NCI-H2029 treated with DMSO at 0.1 percent for 48 hours (cell line): ENCODE measurements at places on chromosomes 13 and 19.

DNA sequence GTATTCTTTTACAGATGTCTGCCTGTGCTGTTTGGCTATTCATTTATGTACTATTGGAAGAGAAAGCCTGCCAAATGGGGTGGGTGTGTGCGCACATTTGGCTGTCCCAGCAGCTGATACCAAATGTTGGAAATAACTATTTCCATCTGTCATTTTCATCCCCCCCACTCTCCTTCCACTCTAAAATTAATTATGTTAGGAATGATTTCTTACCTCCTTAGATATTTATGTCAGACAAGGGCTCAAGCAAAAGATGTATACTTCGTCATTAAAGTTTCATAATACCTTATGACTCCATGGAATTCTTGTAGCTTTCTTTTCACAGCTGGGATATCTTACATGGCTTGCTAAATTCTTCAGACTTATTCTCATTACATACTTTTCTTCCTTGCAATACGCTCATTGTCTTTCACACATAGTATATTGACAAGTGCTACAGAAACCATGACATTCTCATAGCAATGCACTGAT, 18.6 kb downstream of the ITM2B start:
- no peak for DNase-seq

GRCh38 chr19:29241324-29241723, 28.4 kb upstream of the UQCRFS1 start:
- no peak for DNase-seq

GRCh38 chr13:45683701-45684100, 18.4 kb upstream of the CBY2 start:
- DNase-seq, result no peak

- DNase-seq, result no peak
These were observed 26.3 kb upstream of the UQCRFS1 start for GRCh38 chr19:29239213-29239776.

DNA sequence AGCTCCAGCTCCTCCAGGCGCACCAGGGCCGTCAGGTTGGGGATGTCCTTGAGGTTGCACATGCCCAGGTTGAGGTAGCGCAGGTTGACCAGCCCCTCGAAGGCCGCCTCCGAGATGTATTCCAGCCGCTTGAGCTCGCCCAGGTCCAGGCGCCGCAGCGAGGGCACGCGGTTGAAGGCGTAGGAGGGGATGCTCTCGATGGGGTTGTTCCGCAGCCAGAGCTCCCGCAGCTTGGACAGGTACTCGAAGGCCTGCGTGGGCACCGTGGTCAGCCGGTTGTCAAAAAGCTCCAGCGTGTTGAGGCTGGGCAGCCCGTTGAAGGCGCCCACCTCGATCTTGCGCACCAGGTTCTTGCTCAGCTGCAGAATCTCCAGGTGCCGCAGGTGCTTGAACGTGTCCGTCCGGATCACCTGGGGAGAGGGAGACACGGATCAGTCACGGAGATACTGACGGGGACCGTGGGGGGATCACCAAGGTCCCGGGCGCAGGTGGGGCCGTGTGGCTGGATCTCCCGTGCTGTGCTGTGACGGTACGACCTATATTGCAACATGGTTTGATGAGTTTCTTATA, 5.4 kb upstream of the ASPDH start:
- DNase-seq, result no peak

GRCh38 chr19:17496337-17496997, 15.0 kb upstream of the PGLS start:
- DNase-seq, result peak; percentile 50

GRCh38 chr13:43653395-43653794, 133.4 kb downstream of the ENOX1 start:
- no peak for DNase-seq

- no peak for DNase-seq
These were observed 134.4 kb downstream of the DNAJC15 start for GRCh38 chr13:43157796-43158195.

DNA sequence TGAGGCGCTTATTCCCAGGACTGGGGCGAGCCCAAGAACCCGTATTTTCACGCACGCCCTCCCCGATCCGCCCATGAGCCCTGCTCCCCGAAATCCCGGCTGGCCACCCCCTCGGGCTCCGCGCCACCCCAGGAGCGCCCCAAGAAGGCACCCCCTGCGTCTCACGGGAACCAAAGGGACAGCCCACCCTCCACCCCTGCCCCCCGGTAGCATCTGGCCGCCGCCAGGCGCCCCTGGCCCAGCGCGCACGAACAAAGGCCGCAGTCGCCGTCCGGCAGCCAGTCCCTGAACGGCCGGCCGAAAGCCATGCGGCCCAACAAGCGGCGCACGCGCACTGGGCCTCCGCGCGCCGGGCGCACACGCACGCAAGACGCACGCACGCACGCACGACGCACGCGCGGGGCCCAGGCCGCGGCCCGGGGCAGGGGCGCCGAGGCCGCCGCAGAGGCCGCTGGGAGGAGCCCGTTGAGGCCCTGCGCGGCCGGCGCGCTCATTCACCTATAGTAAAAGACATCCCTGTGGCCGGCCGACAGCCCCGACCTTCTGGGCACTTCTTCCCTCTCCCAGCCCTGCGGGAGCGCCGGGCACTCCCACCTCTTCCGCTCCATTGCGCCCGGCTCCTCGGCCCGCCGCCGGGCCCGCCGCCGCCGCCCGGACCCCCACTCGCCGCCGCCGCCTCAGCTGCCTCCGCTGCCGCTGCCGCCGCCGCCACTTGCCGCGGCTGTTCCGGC, 476 bp downstream of the MBD3 start:
- peak; percentile 50 for DNase-seq

DNA sequence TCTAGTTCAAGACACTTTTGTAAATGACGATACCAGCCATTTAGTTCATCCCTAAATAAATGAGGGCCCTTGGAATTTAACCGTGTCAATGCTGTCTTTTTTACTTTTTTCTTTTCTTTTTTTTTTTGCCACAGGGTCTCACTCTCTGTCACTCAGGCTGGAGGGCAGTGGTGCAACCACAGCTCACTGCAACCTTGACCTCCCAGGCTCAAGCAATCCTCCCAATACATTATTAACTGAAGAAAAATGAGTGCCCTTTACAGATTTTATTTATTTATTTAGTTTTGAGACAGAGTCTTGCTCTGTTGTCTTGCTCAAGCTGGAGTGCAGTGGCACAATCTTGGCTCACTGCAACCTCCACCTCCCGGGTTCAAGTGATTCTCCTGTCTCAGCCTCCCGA, 2.9 kb upstream of the MED4 start:
- DNase-seq, result no peak

DNA sequence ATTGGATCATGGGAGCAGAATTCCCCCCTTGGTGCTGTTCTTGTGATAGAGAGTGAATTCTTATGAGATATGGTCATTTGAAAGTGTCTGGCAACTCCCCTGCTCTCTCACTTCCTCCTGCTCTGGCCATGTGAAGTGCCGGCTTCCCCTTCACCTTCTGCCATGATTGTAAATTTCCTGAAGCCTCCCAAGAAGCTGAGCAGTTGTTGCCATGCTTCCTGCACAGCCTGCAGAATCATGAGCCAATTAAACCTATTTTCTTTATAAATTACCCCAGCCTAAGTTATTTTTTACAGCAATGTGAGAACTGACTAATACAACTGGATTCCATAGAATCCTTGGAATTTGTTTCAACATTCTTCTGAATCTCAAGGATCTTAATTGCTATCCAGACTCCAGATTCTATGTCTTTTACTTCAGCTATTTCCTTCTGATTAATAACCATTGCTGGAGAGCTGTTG, 328.1 kb downstream of the SLITRK5 start:
- DNase-seq, result no peak

- DNase-seq, result no peak
These were observed 6.8 kb downstream of the GIPC3 start for GRCh38 chr19:3591876-3592613.

GRCh38 chr13:100890645-100891044, 216.1 kb upstream of the TMTC4 start:
- no peak for DNase-seq

- no peak for DNase-seq
These were observed 33.6 kb upstream of the UBE2L5 start for GRCh38 chr13:30388406-30389283.

GRCh38 chr13:110413016-110413675, 106.1 kb downstream of the COL4A2 start:
- no peak for DNase-seq

- DNase-seq, result no peak
These were observed 71.3 kb upstream of the ZNF599 start for GRCh38 chr19:34844277-34844676.

DNA sequence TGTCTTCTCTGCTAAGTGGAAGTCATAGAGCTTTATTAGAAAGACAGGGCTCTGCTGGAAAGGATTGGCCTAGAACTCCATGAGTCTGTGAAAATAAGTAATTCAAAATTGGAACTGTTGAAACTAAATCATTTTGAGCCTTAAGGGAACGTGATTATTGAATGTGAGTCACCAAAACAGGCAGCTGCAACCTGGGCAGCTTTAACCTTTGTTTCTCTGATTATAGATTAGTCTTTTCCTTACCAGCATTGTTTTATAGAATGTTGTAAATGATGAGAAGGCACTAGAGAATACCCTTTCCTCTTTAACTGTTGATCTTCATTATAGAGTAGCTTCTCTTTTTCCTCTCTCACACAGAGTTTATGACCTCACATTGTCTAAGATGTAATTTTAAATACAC, 638.8 kb upstream of the SLITRK6 start:
- no peak for DNase-seq

- no peak for DNase-seq
These were observed 1.3 kb downstream of the UBL3 start for GRCh38 chr13:29849071-29849631.

- no peak for DNase-seq
These were observed 31.9 kb downstream of the HTR2A start for GRCh38 chr13:46864941-46865340.

- no peak for DNase-seq
These were observed 3.3 kb downstream of the FAM32A start for GRCh38 chr19:16188521-16188920.

DNA sequence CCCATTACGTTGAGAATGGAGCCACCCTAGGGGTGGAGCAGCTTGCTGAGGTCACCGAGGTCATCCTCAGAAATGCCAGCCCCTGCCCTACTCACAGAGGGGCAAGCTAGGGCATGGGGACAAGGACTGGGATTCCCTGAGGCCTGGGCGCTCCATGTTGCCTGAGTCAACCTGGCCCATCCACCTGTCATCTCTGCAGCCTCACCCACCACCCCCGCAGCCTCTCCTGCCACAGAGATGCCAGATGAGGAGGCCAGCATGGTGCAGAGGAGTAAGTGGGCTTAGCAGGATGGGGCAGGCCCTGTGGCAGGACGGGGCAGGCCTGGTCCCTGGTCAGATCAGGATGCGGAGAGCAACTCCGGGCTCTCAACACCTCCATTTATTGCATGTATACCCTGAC, 9.5 kb downstream of the NKPD1 start:
- no peak for DNase-seq

GRCh38 chr19:39940221-39940833, 5.9 kb upstream of the FCGBP start:
- no peak for DNase-seq

- DNase-seq, result no peak
These were observed 28.6 kb upstream of the EID2 start for GRCh38 chr19:39568604-39569003.

- DNase-seq, result no peak
These were observed 1.3 kb downstream of the DNAJB1 start for GRCh38 chr19:14516746-14517438.

- DNase-seq, result no peak
These were observed 1.2 kb upstream of the RNASEH2B start for GRCh38 chr13:50908371-50908770.

- DNase-seq, result no peak
These were observed at the start of gene CYP2A13 for GRCh38 chr19:41088151-41088550. CYP2A13 (plus strand) TSS chr19:41088451; CDS start chr19:41088472, 21 bp downstream.

- DNase-seq, result no peak
These were observed 3.2 kb upstream of the PDE4C start for GRCh38 chr19:18229474-18229873.

GRCh38 chr13:77384999-77385398, 58.1 kb upstream of the MYCBP2 start:
- DNase-seq, result no peak

GRCh38 chr19:16370641-16371391, 46.2 kb downstream of the KLF2 start:
- DNase-seq, result no peak

DNA sequence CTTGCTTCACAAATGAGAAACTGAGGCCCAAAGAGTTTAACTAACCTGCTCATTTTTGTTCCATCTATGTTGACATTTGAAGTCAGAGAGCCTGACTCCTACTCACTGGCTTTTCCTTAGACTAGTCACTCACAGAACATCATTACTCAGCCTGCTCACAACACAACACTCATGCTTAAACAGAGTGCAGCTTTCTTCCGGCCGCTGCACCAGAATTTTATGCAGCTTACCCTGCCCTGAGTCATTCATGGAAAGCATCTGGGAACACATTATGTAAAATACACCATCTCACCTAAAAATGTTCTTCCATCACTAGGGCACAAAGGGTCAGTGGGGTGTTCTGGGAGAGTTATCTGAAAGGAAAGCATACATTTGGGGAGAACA, 303.4 kb downstream of the SPRY2 start:
- DNase-seq, result no peak

DNA sequence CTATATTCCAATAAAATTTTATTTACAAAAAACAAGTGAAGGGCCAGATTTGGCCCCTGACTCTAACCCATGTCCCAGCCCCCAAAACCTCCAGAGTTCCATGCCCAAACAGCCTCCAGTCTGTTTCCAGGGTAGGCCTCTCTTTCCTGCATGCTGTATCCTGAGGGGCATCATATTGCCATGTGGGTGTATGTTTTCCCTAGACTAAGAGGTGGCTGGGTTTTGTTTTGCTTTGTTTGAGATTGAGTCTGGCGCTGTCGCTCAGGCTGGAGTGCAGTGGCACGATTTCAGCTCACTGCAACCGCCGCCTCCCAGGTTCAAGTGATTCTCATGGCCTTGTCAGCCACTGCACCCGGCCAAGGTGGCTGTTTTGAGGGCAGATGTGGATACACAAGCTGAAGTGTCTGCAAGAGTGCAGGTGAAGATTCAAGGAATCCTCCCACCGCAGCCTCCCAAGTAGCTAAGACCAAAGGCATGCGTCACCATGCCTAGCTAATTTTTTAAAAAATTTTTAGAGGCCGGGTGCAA, 23.6 kb upstream of the LSM14A start:
- DNase-seq, result peak; percentile 52

DNA sequence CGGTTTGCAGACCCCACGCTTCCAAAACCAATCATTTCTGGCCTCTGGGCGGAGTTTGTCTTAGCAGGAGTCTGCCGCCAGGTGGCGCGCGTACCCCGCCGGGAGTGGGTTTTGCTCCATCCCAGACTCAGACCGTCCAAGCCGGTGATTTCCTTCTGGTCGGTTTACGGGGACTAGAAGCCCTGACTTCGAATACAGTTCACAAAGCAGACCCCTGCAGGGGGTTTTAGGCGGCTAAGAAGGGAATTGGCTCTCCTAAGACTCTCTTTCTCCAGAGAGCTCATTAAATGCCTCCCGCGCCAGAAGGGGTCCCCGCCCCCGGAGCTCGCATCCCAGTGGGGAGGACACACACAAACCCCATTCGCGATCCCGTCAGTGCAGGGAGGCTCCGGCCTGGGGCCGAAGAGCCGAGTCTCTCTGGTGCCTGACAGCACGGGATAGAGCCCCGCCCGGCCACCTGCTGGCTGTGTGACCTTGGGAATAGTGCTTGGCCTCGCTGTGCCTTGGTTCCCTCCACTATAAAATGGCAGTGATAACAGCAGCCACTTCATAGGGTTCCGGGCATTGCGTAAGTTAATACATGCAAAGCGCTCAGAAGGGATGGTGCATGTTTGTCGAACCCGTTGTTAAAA, 8.6 kb upstream of the NUP62 start:
- peak; percentile 12 for DNase-seq
